ENCODE measurements at places on chromosomes 2 and 18.

DNA sequence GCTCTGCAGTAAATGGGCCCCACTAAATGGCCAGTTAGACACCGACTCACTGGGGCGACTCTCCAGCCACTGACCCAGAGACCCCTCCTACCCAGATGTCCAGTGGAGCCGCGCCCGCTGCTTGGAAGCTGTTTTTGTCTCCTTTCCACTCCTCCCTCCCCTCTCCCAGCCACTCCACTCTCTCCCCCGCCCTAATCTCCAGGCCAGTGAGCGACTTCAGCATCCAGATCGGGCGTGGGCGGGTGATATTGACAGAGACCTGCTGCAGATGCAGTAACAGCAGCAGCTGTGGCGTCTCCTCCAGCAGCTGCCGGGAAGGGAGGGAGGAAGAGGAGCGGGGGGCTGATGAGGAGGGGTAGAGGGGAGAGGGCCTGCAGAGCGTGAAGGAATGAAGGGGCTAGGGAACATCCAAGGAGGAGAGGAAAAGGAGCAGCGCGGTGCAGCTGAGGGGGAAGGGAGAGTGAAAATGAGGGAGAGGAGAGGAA, at the start of gene SCN7A:
Gene SCN7A (minus strand): TSS at position 110 of the 485 bp plus-strand sequence. CDS start 16,553 bp downstream, outside the sequence.
- DNase-seq = no peak

DNA sequence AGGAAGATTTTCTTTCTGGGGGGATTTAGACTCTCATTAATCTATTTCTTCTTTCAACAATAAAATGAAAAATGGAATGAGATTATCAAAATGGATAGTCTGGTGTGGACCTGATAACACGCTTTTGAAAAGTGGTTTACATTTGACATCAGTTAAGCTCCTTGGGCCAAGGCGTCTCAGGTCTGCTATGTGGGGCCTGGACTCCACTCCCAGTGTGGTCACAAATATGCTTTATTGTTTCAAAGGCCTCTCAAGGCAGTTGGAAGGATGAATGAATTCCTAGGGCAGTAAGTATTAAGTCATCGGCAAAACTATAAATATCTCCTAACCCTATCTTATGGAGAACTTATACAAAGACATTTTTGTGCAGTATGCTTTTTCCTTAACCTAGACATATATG, 74.5 kb downstream of the ETAA1 start:
- no peak for DNase-seq

DNA sequence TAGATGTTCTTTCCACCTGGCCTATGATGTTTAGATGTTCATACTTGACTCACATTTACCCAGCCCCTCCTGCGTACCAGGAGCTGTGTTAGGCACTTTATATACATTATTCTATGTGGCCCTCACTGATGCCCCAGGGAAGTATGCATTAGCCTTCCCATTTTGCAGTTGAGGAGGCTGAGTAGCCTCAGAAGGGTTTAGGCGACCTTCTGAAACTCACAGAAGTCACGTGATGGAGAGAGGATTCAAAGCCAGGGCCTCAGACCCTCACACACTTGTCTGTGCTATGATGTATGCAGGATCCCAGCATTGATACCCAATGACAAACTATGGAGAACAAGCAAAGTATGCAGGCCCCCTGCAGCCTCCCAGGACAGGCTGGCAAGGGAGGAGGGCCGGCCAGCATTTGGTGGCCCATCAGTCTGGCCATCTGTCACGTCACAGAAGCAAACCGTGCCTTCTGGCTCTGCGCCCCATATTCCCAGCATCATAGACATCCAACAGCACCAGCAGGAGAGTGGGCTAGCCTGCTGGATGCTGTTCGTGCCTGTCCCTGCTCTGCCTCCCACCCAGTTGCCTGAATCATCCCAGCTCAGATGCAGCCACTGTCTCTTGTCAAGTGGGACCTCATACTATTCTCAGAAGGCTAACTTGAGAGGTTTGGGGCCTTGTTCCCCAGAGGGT, 33.6 kb downstream of the EHD3 start:
- DNase-seq = no peak

DNA sequence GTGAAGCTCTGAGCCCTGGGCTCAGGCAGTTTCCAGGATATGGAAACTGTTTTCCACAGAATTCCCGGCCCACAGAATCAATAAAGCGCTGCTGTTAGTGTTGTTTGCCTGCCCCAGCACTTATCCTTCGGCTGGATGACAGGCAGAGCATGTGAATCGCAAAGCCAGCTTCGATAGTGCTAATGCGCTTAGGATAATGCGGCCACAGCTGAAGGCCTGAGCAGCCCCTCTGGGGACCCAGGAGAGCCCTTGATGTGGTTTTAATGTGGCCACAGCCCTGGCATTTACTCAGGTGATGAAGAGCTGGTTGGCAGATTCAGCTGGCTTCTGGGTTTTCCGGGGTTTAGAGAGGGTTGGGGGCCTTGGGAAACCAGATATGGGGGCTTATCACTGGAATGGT, 23.7 kb downstream of the PCARE start:
- DNase-seq = no peak

DNA sequence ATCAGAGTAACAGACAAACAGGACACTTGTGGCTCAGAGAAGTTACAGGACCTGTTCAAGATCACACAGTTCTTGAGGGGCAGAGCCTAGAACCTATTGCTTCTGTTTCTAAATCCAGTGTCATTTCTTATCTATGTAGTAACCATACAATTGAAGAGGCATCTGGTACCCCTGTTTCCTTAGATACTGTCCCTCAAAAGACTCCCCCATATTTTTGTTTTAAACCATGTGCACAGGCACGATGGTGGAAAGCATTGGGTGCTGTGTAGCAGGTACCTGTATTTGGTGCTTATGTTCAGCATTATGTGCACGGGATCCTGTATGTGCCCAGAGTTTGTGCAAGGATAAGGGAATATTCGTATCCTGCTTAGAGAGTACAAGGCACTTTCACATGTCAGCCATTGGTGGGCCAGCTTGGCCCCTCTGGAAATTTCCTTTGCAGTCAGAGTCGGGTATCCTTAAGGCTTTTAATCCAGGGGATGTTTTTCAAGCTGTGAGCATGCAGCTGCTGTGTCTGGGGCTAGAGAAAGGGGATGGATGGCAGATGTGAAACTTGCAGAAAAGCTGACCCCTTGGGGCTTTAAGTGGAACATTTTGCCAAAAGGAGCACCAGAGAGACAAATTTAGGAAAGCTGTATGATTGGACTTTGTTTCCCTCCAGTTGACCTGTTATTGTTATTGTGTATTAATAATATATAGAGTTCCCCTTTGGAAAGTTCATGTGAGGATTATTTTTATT, 2.1 kb downstream of the LBH start:
- no peak for DNase-seq

DNA sequence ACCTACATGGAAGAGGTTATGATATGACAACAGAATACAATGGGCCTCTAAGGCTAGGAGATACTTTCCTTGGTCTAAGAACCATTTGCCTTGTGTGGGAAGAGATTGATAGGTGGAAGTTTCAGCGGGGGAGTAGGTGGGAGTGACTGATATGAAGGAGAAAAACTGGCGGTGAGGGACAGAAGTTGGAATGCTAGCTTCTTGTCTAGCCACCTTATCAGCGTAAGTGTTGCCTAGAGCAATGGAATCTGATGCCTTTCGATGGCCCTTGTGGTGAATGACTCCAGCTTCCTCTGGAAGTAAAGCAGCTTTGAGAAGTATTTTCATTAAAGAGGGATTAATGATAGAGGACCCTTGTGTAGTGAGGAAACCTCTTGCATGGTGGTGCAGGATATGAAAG, 121.3 kb upstream of the GULP1 start:
- no peak for DNase-seq

GRCh38 chr2:4908461-4908860, 783.7 kb upstream of the SOX11 start:
- DNase-seq = no peak

GRCh38 chr2:55530539-55531081, 11.1 kb downstream of the CFAP36 start:
- DNase-seq = no peak

GRCh38 chr2:35819033-35819432, 536.5 kb upstream of the CRIM1 start:
- DNase-seq = no peak

DNA sequence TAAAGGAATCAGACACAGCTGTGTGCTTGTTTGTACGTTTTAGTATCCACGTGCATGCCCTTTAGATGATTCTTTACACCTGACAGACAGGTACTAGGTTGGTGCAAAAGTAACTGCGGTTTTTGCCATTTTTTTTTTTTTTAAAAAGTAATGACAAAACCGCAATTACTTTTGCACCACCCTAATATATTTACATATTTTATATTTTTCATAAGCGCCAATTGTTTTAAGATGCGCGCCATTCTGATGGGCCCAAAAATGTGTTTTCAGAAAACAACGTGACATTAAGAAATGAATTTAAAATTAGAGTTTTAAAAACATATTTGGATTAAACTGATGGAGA, 972 bp upstream of the COBLL1 start:
- DNase-seq = no peak

Measured in GM18507 (cell line).